IMR-90 (cell line): ENCODE measurements at places on chromosomes 11 and 22. TPM values are rescaled to one million over a fixed set of nuclear protein-coding genes. Genes with fewer than 3 reads are reported as not detected.

PANX2 gene
- total RNA-seq = under 0.01 and 0.18 TPM in 2 replicates

FIBIN gene
- 5.7 and 7.5 TPM in 2 replicates for total RNA-seq

CLDN5 gene
- under 0.01 and 0.18 TPM in 2 replicates for total RNA-seq

SAA4 gene
- not detected in 2 replicates for total RNA-seq

FXYD6 gene
- not detected in 2 replicates for total RNA-seq

FREY1 gene
- 0.83 TPM in 1 of 2 replicates, not detected in the other for total RNA-seq
